Anterior cingulate cortex (tissue), 58 donors: ENCODE measurements at places on chromosomes 11 and 22.

DNA sequence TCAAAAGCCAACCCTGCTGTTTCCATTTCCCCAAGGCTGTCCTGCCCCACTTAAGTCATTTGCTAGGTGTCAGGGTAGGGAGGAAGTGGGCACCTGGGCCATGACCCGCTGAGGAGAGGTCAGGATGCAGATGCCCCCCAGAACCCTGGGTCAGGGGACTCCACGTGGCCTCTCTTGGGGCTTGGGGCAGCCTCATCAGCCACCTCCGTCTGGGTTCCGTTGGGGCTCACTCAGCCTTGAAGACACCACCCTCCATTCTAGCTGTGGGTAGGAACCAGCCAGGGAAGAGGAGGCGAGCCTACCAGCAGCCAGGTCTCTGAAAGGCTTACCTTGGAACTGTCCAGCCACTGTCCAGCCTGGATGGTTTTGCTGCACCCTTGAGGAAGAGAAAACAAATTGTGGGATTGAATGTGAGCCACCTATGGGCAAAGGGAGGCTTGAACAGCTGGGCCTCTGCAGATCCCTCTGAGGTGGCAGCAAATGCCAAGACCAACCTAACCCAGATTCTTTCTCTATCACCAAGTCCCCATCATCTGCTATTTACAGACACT lies 2.5 kb downstream of the APOL4 start:
- DNase-seq = no peak

GRCh38 chr22:23518376-23519187 lies 61.5 kb downstream of the IGLL1 start:
- no peak for DNase-seq

GRCh38 chr11:93921695-93922468 lies 71.5 kb upstream of the VSTM5 start:
- DNase-seq = no peak

DNA sequence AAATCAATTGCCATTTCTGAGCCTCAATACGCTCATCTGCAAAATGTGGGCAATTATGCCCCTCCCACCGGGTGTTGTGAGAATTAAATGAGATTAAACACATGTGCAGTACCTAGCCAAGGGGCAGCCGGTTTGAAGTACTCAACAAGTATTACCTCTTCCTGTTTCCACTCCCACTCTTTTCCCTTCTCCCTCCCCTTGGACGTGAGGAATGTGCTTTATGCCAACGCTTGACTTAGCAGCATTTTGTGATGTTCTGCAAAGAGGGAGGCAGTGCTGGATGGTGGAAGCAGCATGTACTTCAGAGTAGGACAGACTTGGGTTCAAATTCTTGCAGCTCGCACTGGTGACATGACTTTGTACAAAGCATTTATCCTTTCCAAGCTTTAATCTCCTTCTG lies 306.0 kb downstream of the BUD13 start:
- no peak for DNase-seq

GRCh38 chr22:24430431-24431308 lies 3.3 kb downstream of the ADORA2A start:
- no peak for DNase-seq

DNA sequence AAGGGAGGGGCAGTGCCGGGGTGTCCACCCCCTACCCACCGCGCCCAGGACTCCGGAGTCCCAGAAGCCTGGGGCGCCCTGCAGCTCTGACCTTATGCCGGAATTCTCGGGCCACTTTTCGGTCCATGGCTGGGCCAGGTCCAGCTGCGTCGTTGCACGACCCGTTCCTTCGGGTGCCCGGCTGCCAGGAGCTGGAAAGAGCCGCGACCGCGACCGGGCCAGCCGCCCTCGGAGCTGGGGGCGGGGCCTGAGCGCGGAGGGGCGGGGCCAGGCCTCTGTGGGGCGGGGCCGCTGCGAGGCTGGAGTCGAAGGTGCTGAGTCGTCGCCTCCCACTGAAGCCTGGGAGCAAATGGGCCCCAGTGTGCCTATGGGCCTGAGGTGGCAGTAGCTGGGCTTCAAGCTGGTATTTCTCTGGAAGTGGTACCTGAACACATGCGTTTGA lies at the start of gene USH1C:
TSS of gene USH1C (minus strand) at position 236 of the 442 bp plus-strand sequence. CDS start at position 127, 109 bp downstream.
- DNase-seq = no peak

DNA sequence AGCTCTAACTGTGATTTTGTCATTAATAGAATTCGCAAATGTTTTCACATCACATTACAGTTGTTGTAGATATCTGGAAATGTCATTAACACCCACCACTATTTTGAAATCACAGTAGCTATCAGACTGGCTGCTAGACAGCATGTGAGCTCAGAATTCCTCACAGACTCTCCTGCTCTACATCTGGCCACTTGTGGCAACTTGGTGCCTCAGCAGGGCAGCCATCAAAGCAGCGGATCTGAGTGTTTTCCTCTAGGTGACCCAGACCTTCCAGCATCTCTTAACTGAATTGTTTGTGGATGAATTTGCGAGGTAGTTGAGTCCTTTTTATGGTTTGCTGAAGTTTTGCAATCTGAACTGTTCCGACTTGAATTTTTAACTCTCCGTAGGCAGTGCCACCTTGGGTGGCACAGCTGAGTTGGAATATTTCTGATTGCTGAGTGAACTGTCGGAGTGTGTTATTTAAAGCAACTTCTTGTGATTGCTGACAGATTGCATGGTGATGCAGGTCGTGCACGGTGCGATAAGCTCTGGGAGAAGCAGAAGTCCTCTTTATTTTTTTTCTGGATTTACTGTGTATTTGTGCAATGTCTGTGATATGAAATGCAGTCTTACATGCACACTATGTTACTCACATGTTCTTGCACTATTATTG lies 114.0 kb upstream of the PLET1 start:
- no peak for DNase-seq

- no peak for DNase-seq
Measured at GRCh38 chr11:18144243-18144642, 11.9 kb downstream of the MRGPRX3 start.
